Osteoblast (primary cell): ENCODE measurements at places on chromosomes 12 and 14. TPM values are rescaled to one million over a fixed set of nuclear protein-coding genes. Genes with fewer than 3 reads are reported as not detected.

SOAT2 gene
- not detected in 2 replicates for total RNA-seq

DNA sequence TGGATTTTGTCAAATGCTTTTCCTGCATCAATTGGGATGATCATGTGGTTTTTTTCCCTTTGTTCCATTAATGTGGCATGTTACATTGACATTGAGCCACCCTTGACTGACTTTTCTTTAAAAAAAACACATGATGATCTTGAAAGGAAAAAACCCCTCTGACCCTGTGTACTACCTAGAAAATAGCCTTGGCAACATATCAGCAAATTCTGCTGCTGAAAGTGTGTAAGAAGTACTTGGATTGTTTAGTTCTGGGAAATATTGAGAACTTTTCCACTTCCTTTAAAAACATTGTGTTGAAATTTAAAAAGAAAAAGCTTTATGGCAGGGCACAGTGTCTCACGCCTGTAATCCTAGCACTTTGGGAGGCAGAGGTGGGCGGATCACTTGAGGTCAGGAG lies 20.7 kb downstream of the ACACB start:
- no peak for DNase-seq

DNA sequence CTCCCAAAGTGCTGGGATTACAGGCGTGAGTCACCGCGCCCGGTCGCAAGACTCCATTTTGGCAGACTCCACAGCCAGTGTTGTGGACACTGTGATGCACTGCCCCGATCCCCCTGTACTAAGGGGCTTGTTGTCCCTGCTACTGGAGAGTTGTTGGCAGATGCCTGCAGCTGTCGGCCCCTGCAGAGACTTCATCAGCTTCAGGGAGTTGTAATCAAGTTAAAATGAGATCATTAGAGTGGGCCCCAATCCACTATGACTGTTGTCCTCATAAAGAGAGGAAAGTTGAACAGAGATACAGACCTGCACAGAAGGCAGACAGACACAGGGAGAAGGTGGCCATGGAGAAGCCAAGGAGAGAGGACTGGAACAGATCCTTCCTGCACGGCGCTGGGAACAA lies 23.7 kb upstream of the TUBA1A start:
- DNase-seq: no peak

DNA sequence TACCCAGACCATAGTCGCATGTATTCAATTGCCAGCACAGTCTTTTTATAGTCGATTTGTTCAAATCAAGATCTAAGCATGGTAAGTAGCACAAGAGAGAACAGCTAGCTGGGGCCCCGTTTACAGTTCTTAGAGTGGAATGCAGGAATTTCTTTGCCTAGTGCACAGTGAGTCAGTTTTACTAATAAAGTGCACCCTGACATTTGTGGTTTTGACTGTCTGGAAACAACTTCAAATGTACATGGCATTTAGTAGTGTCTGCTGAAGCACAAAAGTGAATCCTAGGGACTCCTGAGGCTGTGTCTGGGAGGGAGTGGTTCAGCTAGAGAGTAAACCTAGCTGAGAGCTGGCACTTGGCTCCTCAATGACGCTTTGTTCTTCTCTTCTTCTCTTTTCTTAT lies 64.9 kb downstream of the TMX1 start:
- peak; percentile 87 for DNase-seq
